ENCODE measurements at places on chromosomes 7 and 10.

DNA sequence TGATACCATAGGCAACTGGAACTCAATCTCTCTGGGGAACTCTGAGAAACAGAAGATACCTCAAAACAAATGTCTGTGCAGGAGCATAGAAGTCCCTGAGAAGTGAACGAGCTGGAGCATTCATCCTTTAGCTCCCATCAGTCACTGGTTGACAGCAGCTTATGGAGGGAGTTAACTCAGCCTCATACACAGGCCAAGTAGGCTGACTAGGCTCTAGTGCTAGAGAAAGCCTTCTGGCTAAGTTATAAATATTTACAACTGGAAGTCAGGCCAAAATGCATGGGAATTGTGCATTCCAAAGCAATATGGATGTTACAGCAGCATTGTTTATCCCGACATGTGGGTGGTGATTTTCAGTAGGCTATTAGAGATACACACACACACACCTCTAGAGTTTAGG, 66.5 kb downstream of the ANK3 start:
- DNase-seq, result no peak

DNA sequence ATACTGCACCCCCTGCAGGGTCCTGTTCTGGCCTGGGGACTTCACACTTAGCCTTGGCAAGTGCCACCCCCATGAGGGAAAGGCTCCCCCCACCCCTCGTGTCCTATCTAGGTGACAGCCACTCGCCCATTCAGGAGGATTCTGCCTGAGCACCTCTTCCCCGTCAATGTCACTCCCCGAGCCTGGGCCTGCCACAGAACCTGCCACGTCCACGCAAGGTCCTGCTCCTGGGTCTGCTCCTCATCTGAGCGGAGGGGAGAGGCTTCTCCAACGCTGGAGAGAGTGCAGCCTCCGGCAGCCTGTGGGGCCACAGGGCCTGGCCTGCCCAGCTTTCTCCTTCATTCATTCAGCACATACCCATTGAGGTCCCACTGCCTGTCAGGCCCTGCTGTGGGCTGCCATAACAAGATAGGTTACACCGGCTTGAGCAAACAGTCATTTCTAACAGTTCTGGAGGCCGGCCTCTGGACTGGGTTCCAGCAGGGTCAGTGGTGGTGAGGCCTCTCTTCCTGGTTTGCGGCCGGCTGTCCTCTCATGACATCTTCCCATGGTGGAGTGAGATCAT, 92.0 kb upstream of the RET start:
- DNase-seq, result peak; percentile 52

DNA sequence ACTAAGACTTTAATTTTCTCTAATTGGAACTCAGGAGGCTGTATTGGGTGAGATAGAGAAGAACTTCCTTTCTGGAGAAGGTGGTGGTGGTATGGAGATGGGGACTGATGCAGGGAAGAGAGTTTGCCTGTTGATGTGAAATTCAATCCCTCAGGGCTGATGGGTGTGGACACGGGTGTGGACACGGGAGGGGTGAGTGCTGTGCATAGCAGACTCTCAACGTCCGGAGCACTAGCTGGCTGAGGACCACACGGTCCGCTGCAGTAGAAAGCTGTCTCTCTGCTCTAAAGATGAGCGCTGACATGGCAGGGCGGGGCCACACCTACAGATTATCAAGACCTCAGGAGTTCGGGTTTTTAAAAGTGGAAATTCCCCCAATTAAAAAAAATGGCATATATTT, 148.5 kb upstream of the PITRM1 start:
- no peak for DNase-seq

DNA sequence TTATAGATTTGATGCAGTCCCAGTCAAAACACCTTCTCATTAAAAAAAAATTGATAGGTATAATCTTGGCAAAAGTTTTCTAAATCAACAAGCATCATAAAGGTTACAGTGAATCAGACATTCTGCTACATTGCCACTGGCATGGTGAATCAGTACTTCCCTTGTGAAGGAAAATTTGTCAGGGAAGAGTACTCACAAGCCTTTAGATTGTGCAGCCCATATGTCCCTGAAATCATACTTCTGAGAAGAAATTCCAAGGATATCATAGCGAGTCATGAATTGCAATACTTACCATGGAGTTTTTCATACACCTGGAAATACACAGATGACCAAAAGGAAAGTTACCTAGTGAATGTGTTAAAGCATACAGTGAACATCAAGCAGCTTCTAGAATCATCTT, 17.2 kb downstream of the VSTM2A start:
- DNase-seq, result no peak

- DNase-seq, result no peak
Measured at GRCh38 chr7:88151119-88151790, 68.6 kb downstream of the SRI start.

GRCh38 chr10:103560886-103561285, 67.4 kb downstream of the NEURL1 start:
- no peak for DNase-seq

GRCh38 chr7:15681186-15681585, 5.3 kb downstream of the MEOX2 start:
- no peak for DNase-seq

- no peak for DNase-seq
Measured at GRCh38 chr7:18278316-18278715, 217.2 kb upstream of the HDAC9 start.

DNA sequence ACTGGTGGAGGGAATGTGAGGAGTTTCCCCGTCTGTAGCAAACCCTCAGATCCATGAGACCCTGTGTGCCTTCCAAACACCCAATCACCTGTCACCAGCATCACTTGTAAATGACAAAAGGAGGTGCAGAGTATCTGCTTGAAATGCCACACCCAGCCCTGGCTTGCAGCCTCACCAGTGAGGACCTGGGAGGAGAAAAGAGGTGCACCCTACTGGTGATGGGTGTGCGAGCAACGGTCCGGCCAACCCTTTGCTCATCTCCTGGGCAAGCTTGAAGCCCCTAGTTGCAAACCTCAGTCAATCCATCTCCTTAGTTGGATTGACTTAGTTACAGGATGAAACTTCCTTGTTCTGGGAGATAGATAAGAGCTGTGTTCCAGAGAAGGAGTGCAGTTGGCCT, 62.4 kb upstream of the WAPL start:
- DNase-seq, result no peak

DNA sequence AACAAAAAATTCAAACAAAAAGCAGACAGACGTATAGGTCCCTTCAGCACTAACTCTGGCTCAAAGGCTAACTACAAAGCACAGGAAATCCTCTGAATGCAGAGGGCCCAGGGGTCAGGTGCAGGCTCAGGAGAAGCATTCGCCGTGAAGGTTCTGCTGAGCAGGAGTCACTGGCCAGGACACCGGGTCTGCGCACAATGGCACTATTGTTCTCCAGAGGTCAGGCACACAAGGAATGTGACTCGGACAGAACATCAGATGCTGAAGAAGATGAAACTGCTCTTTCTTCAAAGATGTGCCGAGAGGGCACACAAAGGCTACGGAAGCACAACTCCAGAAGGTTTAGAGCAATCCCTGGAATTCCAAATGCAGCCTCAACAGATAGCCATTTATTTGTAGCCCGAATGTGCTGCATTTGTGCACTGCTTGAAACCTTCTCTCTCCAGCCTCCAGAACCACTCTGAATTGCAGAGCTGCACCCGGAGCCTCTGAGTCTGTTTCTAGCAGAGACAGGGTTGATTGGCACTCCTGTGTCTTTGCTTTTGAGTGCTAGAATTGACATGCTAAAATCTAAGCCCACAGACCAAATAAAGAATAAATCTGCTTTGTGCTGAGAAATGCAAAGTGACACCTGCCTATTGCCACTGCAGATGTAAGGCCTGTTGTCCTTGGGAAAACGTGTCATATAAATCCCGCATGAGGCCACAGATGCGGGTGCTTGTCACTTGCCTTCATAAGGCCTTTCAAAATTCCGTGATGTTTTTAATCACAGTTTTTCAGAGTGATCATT, 85.4 kb upstream of the AFAP1L2 start:
- DNase-seq, result no peak

- DNase-seq, result no peak
Measured at GRCh38 chr7:141671705-141672496, 30.1 kb downstream of the DENND11 start.

DNA sequence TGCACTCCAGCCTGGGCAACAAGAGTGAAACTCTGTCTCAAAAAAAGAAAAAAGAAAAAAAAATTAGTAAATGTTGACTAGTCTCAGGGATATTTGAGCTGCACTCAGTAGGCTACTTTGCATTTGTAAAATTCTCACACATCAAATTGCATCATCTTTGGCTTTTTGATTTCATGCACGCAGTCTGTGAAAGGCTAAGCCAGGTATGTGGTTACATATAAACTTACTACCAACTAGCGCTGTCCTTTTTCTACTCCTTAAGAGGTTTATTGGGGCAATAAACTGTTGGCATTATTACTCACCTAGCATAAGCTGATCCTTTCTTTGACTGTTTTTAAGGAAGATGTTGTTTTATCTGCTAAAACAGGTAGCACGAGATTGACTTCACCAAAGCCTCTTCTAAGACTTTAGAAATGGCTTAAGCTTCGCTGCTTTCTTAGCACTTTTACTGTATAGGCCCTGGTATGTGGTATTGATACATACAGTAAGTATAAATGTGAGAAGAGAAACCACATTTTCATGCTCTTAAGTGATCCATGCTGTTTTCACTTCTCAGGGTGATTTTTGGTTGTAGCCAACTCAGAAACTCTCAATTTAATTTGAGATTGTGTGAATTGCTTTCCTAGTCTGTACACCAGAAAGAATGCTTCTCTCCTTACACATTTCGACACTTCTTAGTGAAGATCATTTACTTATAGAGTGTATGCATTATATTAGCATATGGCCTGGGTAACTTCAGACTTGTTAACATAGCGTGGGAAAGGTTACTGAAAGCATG, 323.9 kb downstream of the AUTS2 start:
- DNase-seq, result no peak

GRCh38 chr7:10156972-10157371, 816.7 kb upstream of the PHF14 start:
- DNase-seq, result no peak

GRCh38 chr7:113267885-113268284, 149.5 kb upstream of the SMIM30 start:
- no peak for DNase-seq

DNA sequence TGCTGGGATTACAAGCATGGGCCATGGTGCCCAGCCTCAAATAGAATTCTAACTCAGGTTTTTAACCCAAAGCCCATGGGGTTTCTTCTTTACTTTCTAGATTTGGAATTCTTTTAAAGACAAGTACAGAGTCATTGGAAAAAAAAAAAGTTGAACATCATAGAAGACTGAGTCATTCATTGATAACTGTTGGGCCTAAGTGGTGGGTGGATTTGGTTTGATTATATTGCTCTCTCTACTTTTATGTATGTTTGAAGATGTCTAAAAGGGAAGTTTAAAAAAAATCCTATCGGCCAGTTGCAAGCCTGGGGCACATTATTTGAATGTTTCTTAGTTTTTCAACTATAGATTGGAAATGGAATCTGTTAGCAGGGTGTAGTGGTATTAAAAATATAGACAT, 49.7 kb downstream of the INPP5F start:
- no peak for DNase-seq

DNA sequence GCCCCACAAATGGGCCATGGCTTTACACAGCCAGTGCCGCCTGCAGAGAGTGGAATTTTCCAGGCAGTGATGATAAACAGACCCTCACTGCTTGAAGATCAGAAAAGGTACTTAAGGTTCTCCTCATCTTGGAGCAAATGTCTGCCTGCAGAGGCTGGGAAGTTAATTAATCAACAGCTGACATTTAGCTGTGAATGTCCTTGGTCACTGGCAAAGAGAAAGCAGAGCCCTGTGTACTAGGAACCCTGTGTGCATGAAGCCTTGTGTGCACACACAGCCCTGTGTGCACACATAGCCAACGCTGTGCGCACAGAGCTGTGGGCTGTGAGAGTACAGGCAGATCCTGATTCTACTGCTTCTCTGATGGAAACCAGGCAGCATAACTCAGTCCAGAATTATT, 291.6 kb upstream of the MKI67 start:
- no peak for DNase-seq

GRCh38 chr10:86654411-86655172, at the start of gene OPN4:
OPN4 (plus strand) TSS chr10:86654547; CDS start chr10:86654784, 237 bp downstream.
- no peak for DNase-seq

GRCh38 chr7:101644879-101645278, 15.8 kb upstream of the MYL10 start:
- no peak for DNase-seq

DNA sequence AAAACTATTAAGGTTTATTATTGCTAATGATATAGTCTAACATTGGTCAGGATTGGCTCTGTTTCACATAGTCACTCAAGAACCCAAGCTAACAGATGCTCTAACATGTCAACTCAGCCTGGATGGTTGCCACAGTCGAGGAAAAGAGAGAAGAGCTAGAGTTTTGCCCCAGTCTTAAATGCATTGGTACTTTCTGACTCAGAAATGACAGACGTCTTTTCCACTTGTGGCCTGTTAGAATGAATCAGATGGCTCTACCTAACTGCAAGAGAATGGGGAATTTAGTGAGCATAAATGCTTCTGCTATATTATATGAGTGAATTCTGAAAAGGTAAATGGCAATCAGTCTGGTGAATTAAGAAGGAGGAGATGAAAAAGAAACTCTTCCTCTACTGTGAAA, 13.9 kb downstream of the HECTD2 start:
- no peak for DNase-seq

DNA sequence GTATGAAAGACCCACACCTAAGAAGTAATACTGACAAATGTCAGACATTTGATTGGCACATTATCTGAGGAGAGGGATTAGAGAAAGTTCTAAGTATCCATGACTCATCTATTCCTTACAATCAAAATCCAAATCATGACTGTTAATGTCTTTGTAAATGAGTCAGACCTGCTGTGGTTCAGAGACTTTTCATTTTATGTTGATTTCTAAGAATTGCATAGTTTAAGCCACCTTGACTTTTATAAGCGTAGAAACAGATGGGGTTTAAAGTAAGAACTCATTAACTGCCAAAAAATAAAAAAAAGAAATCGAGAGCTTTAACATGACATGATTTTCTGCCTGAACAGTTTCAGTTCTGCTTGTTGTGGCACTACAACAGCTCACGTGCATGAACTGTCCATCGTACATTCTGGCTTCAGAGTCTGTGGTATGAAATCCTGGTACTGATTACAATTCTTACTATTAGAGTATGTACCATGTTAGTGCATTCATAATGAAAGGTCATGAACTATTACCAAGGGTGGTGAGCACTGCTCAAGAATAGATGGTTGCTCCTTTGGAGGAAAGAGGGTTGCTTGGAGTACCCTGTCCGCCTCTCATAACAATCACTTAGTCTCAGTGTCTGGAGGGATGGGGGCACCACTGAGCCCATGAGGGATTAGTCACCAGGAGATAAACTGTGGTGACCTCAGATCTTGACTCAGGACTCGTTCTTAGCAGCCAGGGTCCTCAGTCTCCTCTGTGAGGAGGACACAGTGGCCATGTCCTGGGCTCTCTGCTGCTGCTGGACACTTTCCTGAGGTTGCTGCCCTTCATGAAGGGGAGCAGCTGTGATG, 42.2 kb downstream of the ACSM6 start:
- no peak for DNase-seq

GRCh38 chr7:67875558-67875957, 878.9 kb downstream of the TYW1 start:
- no peak for DNase-seq
